ENCODE measurements at places on chromosomes 3 and 15.

- no peak for DNase-seq
These were observed 396.8 kb downstream of the CADM2 start for GRCh38 chr3:85355572-85355971.

DNA sequence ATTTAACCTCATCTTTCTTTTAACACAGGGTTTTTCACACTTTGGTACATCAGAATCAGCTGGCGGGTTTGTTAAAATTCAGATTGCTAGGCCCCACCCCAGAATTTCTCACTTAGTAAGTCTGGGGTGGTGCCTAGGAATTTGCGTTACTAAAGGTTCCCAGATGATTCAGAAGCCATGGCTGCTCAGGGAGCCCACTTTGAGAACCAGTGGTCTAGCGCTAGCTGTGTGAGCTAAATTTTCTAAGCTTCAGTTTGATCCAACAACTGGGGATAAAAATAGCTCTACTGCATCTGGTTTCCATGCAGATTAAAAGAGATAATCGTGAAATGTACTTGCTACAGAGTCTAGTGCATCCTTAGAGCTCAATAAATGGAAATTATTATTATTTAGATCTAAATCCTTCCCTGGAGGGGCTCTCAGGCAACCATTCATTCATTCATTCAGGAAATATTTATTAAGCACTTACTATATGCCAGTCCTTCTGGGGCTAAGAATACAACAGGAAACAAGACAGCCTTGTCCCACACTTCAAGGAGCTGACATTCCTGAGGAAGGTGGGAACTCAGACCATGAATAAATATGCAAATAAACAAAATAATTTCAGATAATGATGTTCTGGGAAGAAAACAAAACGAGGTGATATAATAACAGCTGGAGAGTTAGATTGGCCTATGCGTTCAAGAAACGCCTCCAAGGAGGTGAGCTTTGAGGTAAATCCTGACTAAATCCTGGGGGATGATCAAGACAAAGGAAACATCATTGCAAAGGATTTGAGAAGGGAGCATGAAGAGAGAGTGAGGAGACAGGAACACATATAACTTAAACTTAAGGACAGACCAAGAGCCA is 3.9 kb upstream of the CIDEC start:
- DNase-seq: no peak

- DNase-seq: no peak
These were observed 115.2 kb downstream of the ANO10 start for GRCh38 chr3:43506644-43507043.

DNA sequence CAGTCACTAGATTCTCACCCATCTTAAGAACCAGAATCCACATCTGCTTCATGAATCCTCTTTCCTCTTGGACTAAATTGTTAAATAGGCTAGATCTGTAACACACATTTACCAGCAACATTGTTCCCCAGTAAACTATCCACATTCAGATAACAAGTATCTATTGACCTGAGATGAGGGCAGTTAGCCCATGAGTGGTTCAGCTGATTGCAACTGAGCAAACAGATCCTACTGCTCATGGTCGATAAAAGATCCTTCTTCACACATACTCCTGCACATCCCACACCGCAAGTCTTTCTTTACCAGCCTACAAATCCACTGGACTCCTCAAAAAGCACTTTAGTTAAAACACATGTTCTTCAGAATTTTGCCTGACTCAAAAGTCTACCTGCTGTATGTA is 59.2 kb downstream of the UACA start:
- DNase-seq: no peak

DNA sequence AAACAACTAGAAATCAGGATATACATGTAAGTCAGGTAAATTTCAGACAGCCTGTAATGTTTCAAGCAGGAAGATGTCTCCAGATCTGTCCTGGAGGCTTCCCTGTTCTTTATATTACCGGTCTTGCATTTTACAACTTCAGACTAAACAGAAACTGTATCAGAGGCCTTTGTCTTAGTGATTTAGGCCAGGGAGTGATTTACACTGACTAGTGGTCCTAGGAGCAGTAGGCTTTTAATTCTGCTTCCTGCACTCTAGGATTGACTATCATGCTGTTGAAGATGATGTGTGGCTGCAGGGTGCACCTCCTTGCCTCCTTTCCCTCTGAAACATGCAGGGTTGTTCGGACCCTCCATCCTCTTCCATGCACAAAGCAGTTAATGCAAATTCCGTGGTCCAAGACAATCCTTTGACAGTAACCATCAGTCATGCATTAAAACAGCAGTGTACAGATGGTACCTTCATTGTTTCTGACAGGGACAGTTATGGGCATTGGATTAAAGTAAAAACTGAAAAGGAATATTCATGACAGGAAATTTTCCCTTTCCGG is 27.6 kb downstream of the CHRNA7 start:
- no peak for DNase-seq

DNA sequence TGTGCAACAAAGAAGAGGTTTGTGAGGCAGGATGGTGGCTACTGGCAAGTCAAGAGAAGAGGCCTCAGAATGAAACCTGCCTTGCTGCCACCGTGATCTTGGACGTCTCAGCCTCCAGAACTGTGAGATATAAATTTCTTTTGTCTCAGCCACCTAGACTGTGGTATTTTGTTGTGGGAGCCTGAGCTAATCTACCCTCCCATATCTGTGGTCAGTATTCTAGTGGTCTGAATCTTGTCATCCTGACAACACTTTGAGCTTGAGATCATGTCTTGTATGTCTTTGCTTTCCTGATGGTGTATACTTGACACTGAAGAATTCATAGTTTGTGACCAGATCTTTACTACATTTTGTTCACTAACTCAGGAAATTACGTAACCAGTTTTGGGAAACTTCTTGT is 240.6 kb upstream of the GOLIM4 start:
- no peak for DNase-seq

GRCh38 chr3:188391592-188391991 is 237.6 kb downstream of the LPP start:
- DNase-seq: no peak

DNA sequence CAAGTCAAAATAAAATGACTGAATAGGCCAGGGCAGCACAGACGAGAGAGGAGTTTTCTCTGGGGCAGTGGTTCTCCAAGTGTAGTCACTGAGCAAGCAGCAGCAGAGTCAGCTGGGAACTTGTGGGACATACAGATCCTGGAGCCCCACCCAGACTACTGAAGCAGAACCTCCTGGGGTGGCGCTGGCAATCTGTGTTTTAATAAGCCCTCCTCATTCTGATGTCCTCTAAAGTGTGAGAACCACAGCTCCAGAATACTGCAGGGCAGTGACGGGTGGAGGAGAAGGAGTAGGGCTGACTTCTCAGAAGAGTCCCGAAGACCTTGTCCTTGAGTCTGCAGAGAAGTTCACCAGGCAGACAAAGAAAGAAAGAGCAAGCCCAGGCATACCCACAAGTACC is 251.3 kb upstream of the HES1 start:
- no peak for DNase-seq

DNA sequence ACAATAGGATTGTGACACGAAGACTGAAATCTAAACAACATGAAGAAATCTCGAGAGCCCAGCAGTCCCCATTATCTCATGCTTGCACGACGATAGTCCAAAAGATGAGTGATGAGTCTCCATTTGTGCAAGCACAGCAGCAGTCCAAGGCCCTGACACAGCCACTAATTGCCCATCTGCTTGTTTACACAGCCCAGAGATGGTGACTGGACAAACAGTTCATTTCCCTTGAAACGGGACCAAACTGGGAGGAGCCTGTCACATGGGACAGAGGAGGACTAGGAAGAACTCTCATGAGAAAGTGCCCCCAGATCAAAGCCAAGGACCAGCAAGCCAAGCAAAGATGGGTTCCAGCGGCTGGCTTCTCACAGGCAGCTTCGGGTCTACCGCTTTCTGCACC is 121.0 kb downstream of the GREM1 start:
- no peak for DNase-seq

- DNase-seq: no peak
These were observed 748 bp downstream of the MRPS25 start for GRCh38 chr3:15064299-15064834.

- DNase-seq: no peak
These were observed 565.2 kb upstream of the DPPA4 start for GRCh38 chr3:109902549-109902948.

DNA sequence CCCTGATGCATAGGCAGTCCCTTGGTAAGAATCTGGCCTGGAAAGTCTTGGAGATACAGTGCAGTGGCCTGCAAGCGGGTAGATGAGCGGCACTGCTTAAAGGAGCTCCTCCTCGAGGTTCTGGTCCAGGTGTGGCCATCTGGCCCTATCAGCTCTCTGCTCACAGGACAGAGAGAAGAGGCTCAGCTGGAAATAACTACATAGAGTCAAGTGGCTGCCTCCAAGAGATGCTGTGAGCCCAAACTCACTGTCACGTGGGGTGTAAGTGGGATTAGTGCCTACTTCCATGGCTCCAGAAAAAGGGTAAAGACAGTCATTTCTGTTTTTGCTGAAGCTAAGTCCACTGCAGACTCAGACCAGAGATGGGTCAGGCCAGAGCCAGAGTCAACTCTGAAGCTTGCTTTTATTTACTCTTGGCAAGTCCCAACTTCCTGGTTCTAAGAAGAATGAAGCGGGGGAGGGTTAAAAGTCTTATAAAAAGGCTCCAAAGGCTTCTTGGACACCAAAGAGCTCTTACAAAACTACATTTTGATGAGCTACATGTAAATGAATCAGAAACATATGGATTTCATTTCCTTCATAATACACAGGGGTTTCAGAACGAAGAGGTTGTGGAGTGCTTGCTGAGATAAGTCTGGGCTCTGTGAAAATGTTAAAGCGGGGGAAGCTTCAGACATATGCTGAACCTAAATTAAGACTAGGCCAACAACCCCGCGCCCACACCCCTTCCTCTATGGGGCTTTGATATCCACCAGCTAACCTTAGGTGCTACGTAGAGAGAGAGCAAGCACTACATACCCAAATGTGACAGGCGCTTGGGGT is 77.1 kb downstream of the PDZRN3 start:
- no peak for DNase-seq

GRCh38 chr15:90400005-90400758 is 12.1 kb downstream of the IQGAP1 start:
- DNase-seq: no peak

DNA sequence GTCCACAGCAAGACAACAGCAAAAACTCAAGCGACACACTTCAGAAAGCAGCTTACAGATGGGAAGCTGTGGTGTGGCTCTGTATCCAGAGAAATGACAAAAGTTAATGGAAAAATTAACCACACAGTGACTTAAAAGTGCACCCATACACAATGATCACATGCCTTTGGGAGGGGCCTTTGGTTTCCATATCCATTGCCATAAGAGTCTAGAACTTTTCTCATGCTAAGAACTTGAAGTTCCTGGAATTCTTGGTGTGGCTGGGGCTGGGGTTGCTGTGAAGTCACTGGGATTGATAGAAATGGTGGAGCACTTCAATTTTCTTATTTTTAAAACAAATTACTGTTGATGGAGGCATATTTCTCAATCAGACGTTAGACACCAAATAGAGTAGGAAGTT is 108.6 kb upstream of the FEZF2 start:
- DNase-seq: no peak

DNA sequence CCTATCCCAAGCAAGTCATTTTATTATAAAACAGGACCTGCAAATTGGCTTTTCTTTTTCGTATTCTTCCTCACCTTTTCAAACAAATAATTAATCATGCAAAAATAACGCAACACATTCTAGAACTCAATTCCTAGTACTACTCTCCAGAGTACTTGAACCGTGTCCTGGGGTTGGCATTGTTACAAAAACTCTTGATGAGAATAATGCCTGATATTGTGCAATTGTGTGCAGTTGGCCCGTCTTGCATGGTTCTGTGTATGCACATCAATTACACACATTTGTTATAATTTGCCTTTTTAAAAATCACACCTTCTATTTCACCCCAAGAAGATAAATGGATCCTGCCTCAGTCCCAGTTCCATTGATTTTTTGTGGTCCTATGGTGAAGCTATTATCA is 205.4 kb downstream of the EPHB1 start:
- no peak for DNase-seq

DNA sequence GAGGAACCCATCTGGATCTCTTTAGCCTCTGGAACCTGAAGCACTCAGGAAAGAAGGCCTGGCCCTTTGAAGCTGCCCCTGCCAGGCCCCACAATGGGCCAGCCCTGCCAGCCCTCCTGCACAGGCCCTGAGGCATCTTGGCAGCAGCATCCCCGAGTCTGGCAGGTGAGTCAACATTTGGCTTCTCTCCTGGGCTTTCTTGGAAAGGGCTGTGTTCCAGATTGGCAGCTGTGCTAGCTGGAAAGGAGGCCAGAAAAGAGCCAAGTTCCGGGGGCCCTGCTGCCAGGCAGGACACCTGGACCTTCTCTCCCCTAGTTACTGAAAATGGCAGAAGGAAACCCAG is 187.2 kb downstream of the SHQ1 start:
- no peak for DNase-seq

DNA sequence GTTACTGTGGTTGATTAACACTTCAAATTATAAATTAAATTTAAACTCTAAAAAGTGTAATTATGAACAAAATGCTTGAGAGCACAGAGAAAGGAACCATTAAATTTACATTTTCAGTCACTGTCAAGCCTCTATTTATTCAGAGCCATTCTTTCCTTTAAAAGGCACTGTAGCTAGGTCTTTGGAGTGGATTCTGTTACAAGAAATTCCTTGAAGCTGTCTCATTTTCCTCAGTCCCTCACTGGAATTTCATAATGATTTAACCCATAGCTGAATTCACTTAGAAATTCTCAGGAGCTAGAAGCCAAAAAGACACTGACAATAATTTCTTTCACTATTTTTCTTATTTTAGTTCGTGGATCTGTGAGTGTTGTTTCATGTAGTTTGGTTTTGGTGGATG is 81.2 kb upstream of the TCF12 start:
- no peak for DNase-seq

- DNase-seq: no peak
These were observed 846.5 kb upstream of the ALCAM start for GRCh38 chr3:104520228-104520655.

- no peak for DNase-seq
These were observed 22.4 kb upstream of the TPM1 start for GRCh38 chr15:63020128-63020527.

GRCh38 chr15:46309914-46310313 is 675.1 kb downstream of the SQOR start:
- DNase-seq: no peak

DNA sequence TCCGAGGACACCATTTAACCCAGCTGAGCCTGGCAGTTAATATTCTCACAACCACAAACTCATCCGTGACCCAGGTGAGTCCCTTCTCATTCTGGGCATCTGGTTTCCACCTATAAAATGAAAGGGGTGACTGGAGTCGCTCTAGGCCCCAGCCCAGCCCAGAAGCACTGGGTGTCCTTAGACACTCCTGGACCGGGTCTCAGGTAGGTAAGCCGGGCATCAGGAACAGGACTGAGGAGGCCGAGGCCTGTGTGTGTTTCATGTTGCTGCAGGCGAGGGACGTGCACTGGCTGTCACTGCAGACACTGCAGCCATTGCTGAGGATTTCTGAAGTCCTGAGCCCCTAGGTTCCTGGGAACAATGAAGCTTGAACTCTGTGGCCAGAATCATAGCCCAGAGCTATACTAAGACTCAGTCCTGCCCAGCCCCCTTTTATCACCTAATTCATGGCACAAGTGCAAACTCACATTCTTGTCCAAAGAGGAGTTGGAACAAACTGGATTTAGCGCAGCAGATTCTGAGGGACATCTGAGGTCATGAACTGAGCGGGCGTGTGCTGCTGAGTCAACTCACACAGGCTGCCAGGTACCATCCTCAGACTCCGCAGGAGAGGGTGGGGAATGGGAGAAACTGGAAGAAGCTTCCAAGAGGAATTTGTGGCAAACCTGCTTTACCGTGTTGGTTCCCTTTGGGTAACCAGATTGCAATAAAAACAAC is 184.9 kb downstream of the FAM43A start:
- DNase-seq: no peak

GRCh38 chr3:180199417-180199995 is 162.8 kb upstream of the PEX5L start:
- no peak for DNase-seq

Data from stimulated activated CD4-positive, alpha-beta T cell treated with anti-CD3 and anti-CD28 coated beads, Interleukin-12 subunit alpha, Interleukin-12 subunit beta, amount 100 ng/mL, for 24 hours (primary cell).